SJCRH30 (cell line): ENCODE measurements at places on chromosomes 5 and 9. TPM values are rescaled to one million over a fixed set of nuclear protein-coding genes. Genes with fewer than 3 reads are reported as not detected.

ATP6V0E1 gene
- 81.5 and 83.0 TPM in 2 replicates for total RNA-seq

NEURL1B gene
- total RNA-seq = 17.8 and 18.8 TPM in 2 replicates

PNPLA7 gene
- total RNA-seq = 0.14 and 0.43 TPM in 2 replicates

NR3C1 gene
- 27.9 and 31.9 TPM in 2 replicates for total RNA-seq

- H3K27ac ChIP-seq = no peak overlapping the region
- H3K4me3 ChIP-seq = no peak overlapping the region
- no peaks in the 10 kb centered on the region; the same call in none of the 2 replicates for H3K4me1 ChIP-seq
- no peaks in the 10 kb centered on the region for H3K36me3 ChIP-seq
- DNase-seq = no peak
Observed at GRCh38 chr9:137465000-137465719, 6.0 kb upstream of the NSMF start.

DNA sequence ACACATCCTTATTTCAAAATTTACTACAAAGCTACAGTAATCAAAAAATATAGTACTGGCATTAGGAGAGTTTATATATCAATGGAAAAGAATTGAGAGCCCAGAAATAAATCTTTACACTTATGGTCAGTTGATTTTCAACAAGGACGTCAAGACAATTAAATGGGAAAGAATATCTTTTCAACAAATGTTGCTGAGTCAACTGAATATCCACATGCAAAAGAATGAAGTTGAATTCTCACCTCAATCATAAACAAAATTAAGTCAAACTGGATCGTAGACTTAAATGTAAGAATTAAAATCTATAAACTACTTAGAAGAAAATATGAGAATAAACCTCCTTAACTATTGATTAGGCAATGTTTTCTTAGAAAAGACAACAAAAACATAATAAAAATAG lies 61.5 kb upstream of the PRR16 start:
- H3K4me1 ChIP-seq = peaks cover 12% of the 10 kb centered on the region
- DNase-seq = no peak
- no peak overlapping the region for H3K27ac ChIP-seq
- no peaks in the 10 kb centered on the region for H3K36me3 ChIP-seq

DNA sequence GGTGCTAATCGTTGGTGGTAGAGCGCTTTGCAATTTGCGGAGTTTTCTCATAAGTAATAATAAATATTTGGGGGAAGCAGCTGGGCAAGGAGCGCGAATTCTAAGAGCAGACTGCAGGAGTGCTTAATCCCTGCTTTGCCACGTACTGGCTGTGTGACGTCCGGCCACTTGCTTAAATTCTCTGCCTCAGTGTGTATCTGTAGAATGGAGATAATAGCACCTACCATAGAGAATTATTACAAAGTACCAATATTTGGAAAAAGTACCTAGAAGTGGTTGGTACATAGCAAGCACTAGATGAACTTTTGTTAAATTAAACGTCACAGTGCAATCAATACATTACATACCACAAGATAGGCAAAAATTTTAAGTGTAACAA lies 598 bp upstream of the TMED7 start:
- H3K4me1 ChIP-seq = peaks cover 7% of the 10 kb centered on the region; the same call in 1 of the 2 replicates
- 0 out of 2 replicates have a peak, but pooled peaks cover 3% of the 10 kb centered on the region for H3K36me3 ChIP-seq
- no peak for DNase-seq
- peak overlapping the region; percentile 34; the same call in 1 of the 2 replicates for H3K27ac ChIP-seq
- peak overlapping the region; percentile 91 for H3K4me3 ChIP-seq

DNA sequence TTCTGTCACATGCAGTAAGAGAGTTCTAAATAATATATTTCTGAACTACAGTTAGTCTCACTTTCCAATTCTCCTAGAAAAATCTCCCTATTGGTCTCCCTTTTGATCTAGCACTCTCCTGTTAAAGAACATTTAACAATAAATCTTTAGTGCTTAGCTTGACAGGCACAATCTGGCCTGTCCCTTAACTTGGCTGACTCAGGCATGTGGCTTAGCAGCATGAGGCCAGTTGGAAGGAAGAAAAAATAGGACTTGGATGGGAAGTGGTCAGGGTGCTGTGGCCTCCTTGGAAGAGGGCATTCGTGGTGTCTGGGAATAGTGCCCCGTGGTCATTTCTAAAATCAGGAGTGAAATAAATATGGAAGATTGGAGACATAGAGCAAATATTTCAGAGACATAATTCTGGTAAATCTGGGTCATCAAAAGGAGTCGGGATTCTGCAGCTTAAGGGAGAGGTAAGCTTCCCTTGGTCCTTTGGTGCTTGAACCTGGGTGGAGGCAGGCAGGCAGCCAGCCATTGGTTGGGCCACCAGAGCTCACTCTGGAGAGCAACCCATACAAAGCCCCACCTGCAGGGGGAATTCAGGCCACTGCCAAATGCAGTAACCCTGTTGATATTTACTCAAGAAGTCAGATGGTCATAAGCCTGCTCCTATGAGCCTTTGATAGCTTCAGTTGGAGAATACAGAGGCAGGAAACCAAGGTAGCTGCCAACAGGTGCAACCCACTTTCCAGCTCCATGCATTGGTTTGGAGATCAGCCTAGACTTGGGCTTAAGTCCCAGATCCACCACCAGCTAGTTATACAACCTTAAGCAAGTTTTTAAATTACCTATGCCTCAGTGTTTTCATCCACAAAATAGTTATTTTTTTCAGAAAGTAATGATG lies 28.8 kb upstream of the TLE4 start:
- no peaks in the 10 kb centered on the region for H3K4me1 ChIP-seq
- no peaks in the 10 kb centered on the region for H3K27me3 ChIP-seq
- no peak overlapping the region for H3K27ac ChIP-seq
- H3K36me3 ChIP-seq = no peaks in the 10 kb centered on the region

GRCh38 chr5:67094476-67095300 lies 101.9 kb downstream of the CD180 start:
- H3K27ac ChIP-seq = no peak overlapping the region
- H3K4me1 ChIP-seq = no peaks in the 10 kb centered on the region
- DNase-seq = peak; percentile 6
- H3K4me3 ChIP-seq = no peak overlapping the region
- no peaks in the 10 kb centered on the region for H3K36me3 ChIP-seq

DNA sequence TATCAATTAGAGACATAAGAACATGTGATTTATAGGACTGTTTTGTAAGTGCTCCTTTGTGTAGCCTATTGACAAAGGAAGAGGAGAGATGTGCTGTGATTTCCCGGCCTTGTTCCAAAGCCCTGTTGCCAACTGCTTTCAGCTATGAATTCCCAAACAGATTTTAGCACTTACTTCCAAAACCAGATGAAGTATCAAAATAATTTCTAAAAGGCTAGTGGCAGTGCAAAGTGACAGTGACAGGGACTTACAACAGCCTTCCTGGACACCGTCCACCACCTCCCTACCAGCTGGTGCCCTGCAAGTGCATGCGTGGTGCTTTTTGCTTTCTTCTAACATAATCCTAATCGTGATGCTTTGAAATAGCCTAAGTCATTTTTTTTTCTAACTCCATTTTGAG lies 254.1 kb upstream of the ACTBL2 start:
- no peak overlapping the region; the same call in 1 of the 2 replicates for H3K27ac ChIP-seq
- no peaks in the 10 kb centered on the region for H3K36me3 ChIP-seq
- peaks cover 16% of the 10 kb centered on the region for H3K4me1 ChIP-seq
- no peaks in the 10 kb centered on the region for H3K27me3 ChIP-seq

DNA sequence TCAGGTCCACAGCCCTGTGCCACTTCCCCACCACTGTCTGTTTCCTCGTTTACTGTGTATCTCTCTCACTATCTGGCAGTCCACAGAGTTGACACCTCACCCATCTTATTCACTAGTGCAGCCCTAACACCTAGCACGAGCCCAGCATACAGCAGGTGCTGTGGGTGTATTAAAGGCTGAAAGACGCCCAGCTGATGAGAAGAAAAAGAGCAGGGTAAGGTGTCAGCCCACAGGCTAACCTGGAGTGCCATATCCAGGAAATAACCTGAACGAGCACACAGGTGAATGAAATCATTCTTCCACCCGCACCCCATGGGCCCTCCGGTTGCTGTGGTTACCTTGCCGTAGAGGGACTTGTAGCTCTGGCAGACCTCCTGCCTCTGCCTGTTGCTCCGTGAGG lies 18.6 kb downstream of the ANXA6 start:
- no peaks in the 10 kb centered on the region for H3K4me1 ChIP-seq
- H3K27me3 ChIP-seq = no peaks in the 10 kb centered on the region
- DNase-seq = no peak
- no peak overlapping the region for H3K4me3 ChIP-seq
- no peak overlapping the region for H3K27ac ChIP-seq

DNA sequence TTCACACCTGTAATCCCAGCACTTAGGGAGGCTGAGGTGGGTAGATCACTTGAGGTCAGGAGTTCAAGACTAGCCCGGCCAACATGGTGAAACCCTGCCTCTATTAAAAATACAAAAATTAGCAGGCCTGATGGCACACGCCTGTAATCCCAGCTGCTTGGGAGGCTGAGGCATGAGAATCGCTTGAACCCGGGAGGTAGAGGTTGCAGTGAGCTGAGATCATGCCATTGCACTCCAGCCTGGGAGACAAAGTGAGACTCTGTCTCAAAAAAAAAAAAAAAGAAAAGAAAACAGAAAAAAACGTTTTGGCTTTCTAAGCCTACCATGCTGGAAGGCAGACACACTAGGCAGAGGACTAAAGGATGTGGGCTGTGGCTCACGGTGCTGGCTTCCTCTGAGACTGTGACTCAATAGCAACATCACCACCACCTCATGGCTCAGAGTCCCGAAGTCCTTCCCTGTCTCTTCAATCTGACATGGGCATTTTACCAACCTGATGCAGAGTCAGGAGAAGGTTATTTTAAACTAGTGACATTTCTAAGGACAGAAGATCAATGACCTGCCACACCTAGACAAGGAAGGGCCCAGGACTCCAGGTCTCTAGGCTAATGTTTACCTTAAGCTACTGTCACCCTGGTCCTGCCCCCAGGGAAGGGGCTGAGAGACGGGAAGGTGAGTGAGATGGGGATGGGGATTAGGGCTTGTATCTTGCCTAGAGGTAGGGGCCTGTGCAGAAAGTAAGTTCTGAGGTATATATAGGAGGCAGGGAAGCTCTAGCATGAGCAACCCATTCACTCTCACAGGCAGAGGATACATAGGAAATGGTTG lies 3.7 kb downstream of the ECSCR start:
- H3K4me1 ChIP-seq = peaks cover 30% of the 10 kb centered on the region
- no peaks in the 10 kb centered on the region for H3K36me3 ChIP-seq
- H3K4me3 ChIP-seq = no peak overlapping the region
- H3K27me3 ChIP-seq = no peaks in the 10 kb centered on the region
- no peak for DNase-seq
